ENCODE measurements at places on chromosomes 16 and 17.

DNA sequence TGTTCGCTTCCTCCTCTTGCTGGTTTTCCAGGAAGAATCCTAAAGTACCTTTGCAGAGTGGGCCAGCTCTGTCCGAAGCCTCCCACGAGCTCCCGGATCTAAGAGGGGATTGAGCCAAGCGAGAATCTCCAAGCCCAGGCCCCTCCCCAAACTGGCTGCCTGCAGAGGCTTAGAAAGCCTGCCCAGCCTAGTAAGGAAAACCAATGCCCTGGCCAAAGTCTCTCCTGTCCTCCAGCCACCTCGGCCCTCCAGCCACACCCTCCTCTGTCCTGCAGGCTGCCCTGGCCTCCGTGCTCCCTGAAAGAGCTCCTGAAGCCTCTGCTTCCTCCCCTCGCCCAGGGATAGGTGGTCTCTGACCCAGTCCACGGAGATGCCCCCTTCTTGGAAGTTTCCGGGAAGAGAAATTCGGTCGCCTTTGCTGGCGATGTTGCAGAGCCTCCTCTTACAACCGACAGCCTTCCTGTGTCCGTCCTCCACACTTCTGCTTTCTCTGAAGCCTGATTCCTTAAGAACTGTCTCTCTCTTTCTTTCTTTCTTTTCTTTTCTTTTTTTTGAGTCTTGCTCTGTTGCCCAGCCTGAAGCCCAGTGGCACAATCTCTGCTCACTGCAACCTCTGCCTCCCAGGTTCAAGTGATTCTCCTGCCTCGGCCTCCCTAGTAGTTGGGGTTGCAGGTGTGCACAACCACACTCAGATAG is 54.9 kb upstream of the TOB1 start:
- DNase-seq, result no peak

GRCh38 chr17:57151798-57152197 is 66.8 kb downstream of the AKAP1 start:
- no peak for DNase-seq

DNA sequence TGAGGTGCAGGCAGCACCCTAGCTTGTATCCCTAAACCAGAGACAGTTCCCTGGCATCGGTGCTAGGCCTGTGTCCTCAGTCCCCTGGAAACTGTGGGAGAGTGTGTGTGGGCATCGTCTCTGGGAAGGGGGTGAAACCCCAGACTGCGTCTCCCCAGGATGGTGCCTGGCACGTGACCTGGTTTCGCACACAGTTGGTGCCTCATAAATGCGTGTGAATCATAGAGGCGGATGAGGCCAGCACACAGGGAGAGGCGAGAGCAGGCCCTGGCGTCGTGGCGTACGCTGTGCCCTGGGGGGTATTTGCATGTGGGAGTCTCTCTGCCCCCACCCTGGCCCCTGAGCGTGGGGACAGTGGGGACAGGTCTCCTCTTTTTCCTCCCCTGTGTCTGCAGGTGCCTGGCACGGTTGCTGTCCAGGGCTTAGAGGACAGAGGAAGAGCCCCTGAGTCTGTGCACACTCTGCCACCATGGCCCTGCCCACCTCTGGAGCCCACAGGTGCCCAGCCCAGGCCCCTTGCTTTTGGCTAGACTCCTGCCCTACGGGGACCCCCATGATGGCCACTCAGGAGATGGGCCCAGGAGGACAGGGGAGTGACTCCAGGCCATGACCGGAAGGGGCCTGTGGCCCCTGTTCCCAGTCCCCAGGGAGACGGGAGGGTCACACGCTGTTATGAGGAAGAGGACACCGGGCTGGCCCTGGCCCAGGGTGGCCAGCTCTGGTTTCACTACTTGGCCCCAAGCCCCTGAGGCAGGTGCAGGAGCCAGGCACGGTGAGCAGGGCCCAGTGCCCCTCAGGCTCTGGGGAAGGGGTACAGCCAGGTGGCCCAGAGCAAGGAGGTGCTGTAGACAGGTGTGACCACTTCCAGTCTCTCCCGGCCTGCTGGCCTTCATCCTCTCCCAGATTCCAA is 1.3 kb upstream of the FSCN2 start:
- DNase-seq, result no peak

DNA sequence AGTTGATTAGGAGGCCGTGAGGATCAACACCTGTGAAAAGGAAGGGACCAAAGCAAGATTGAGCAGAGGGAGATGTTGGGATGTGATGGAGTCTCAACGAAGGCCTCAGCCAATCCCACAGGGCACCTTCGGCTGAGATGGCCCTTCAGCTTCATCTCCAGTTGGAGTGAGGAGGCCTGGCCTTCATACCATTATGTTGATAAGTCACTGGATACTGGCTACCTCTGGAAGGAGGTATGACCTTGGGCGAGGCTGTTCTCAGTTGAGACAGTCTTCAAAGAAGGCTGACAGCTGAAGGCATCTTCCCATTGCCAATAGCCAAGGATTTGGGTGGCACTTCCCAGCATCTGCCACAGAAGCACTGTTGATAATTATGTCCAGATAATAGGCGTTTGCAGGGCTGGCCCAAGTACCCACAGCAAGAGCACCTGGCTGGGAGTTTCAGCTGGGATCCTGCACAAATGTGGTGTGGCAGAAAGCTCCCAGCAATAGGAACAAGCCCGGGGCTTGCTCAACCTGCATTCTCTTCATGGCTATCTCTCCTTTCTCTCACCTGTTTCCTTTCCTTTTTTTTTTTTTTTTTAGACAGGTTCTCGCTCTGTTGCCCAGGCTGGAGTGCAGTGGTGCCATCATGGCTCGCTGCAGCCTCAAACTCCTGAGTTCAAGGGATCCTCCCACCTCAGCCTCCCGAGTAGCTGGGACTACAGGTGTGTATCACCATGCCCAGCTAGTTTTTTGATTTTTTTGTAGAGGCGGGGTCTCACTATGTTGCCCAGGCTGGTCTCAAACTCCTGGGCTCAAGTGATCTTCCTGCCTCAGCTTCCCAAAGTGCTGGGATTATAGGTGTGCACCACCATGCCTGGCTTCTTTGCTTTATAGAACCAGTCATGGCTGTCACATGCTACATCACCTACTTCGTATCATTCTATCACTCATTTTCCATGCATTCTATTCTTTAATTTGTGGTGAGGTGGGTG is 18.2 kb upstream of the MAP3K14 start:
- DNase-seq, result no peak

GRCh38 chr16:24906901-24907300 is 61.1 kb downstream of the SLC5A11 start:
- DNase-seq, result no peak

DNA sequence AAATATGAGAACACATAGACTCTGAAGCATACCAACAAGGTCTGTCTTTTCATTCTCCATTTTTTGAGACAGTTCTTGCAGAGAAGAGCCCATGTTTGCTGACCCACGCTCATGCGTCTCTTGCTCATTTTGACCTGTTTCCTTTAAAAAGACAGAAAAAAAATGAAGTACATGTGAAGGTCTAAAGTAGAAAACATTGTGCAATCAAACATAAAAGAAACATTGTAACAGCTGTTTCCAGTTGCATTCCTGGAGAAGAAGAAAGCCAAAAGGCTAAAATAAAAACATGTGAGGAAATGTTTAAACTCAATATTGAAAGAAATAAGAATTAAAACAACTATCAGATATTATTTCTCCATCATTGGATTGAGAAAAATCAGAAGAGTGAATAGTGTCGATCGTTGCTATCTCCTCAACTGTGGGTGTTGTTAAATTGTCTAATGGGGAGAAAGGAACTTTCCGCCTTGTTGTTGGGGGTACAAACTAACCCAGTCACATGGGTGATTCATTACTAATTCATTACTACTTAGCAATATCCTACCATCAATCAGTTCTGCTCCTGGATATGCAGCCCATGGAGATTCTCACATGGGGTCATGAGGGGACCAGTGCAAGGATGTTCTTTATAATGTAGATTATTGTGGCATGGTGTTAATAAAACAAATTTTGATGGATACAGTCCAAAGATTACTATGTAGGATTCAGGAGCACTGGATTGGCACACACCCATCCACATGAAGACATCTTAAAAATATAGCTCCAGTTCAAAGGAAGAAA is 9.5 kb downstream of the ABCA9 start:
- no peak for DNase-seq

DNA sequence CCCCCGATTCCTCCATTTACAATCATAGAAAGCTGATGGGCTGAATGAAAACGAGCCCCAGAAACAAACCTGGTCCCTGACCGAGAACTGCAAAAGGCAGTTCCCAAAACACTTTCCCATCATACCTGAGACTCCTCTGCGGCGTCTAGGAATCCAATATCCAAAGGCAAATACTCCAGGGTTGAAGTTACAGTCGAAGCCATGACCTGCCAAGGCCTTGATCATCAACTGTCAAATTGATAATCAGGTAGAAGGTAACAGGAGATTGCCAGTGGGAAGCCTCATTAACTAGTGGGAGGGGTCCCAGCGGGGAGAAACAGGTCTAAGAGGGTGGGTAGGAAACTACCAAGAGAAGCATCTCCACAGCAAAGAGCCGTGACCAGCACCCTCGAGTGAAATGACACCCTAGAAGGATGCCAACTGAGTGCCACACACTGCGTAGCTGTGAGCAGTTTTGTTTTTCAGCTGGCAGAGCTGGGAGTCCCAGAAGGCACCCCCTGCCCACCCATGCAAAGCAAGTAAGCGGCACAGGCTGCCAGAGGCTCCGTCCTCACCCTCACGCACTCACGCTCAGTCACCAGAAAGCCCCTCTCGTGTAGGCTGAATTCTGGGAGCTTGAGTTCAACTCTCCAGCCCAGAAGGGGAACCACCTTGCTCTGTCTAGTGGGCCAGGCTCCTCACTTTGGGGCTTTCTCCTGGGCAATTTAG is 146.1 kb downstream of the GAS7 start:
- no peak for DNase-seq

- DNase-seq, result peak; percentile 59
Observed at GRCh38 chr16:31427441-31428278, 500 bp downstream of the COX6A2 start.

DNA sequence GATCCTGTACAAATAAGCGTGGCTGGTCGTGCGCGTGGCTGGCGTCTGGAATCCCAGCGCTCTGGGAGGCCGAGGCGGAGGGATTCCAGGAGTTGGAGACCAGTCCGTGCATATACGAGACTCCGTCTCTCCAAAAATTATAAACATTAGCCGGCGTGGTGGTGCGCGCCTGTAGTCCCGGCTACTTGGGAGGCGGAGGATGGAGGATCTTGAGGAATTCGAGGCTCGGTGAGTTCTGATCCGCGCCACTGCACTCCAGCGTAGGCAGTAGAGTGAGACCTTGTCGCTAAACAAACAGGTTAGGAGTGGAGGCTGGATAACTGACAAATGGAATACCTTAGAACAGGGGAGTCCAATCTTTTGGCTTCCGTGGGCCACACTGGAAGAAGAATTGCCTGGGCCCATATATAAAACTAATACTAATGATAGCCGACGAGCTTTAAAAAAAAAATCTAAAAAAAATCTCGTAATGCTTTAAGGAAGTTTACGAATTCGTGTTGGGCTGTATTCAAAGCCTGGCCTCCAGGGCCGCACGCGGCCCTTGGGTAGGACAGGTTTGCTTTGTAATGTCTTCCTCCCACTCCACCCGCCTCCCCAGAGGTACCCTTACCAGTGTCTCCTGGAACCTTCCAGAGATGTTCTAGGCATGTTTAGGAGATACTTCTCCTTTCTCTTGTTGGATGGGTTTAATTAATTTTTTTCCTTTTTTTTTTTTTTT is 909 bp upstream of the RSL1D1 start:
- DNase-seq, result no peak

DNA sequence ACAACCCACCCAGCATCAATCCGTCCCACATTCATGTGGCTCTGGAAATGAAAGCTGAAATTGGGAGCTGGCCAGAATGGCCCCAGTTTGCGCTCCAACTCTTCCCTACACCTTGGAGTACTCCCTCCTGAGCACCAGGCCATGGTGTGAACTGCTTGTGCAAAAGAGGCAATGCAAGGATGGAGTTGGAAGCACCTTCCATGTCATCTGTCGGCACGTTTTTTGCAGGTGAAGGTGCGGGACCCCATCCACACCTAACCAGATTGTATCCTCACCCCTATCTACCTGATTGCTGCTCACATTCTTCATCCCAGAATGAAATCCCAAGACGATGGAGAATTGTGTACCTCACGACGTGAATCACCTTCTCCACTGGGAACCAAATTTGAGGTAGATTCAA is 136.6 kb upstream of the WSB1 start:
- no peak for DNase-seq

GRCh38 chr16:71572497-71573116 is 4.3 kb downstream of the TAT start:
- DNase-seq, result no peak

GRCh38 chr16:30447512-30448226 is 2.0 kb upstream of the SEPHS2 start:
- no peak for DNase-seq

GRCh38 chr17:46963571-46963970 is 15.5 kb downstream of the RPRML start:
- no peak for DNase-seq

- peak; percentile 66 for DNase-seq
Observed at GRCh38 chr17:6473128-6473767, 29.0 kb downstream of the PIMREG start.

GRCh38 chr17:45111850-45112249 is 20.5 kb downstream of the PLCD3 start:
- no peak for DNase-seq
